ENCODE measurements at places on chromosomes 1 and 21.

- no peak for DNase-seq
- H3K27me3 ChIP-seq: no peaks in the 10 kb centered on the region
- no peaks in the 10 kb centered on the region for H3K36me3 ChIP-seq
- H3K4me3 ChIP-seq: no peak overlapping the region
- H3K27ac ChIP-seq: no peak overlapping the region
Observed at GRCh38 chr1:243738020-243738419, 112.0 kb downstream of the AKT3 start.

GRCh38 chr1:247561711-247562110 is 12.8 kb downstream of the GCSAML start:
- no peak overlapping the region for H3K27ac ChIP-seq
- H3K4me3 ChIP-seq: no peak overlapping the region
- no peak for DNase-seq

GRCh38 chr1:173410133-173410793 is 66.9 kb upstream of the PRDX6 start:
- peaks cover 3% of the 10 kb centered on the region for H3K36me3 ChIP-seq
- no peak overlapping the region for H3K4me3 ChIP-seq
- peaks cover 25% of the 10 kb centered on the region for H3K4me1 ChIP-seq
- H3K27ac ChIP-seq: no peak overlapping the region

GRCh38 chr1:34075576-34075975 is 89.5 kb downstream of the CSMD2 start:
- H3K27ac ChIP-seq: no peak overlapping the region
- no peak overlapping the region for H3K4me3 ChIP-seq
- no peaks in the 10 kb centered on the region for H3K4me1 ChIP-seq
- H3K36me3 ChIP-seq: no peaks in the 10 kb centered on the region
- no peak for DNase-seq
- no peaks in the 10 kb centered on the region for H3K27me3 ChIP-seq

- H3K27me3 ChIP-seq: no peaks in the 10 kb centered on the region
- H3K27ac ChIP-seq: no peak overlapping the region
- H3K4me1 ChIP-seq: peaks cover 60% of the 10 kb centered on the region
- DNase-seq: no peak
- H3K4me3 ChIP-seq: no peak overlapping the region
Observed at GRCh38 chr1:84159533-84160240, 15.6 kb downstream of the PRKACB start.

GRCh38 chr1:4110888-4111287 is 210.8 kb upstream of the C1orf174 start:
- peak; percentile 3 for DNase-seq
- H3K36me3 ChIP-seq: no peaks in the 10 kb centered on the region
- H3K27ac ChIP-seq: no peak overlapping the region
- no peak overlapping the region for H3K4me3 ChIP-seq

GRCh38 chr1:24486331-24487065 is 16.1 kb upstream of the RCAN3 start:
- peak; percentile 77 for DNase-seq
- peaks cover 31% of the 10 kb centered on the region for H3K36me3 ChIP-seq
- no peaks in the 10 kb centered on the region for H3K27me3 ChIP-seq
- peaks cover 87% of the 10 kb centered on the region for H3K4me1 ChIP-seq
- peak overlapping the region; percentile 65 for H3K4me3 ChIP-seq

GRCh38 chr1:225817611-225818061 is 7.7 kb downstream of the EPHX1 start:
- DNase-seq: no peak
- H3K27me3 ChIP-seq: peaks cover 14% of the 10 kb centered on the region
- H3K4me3 ChIP-seq: no peak overlapping the region
- H3K27ac ChIP-seq: no peak overlapping the region
- H3K36me3 ChIP-seq: no peaks in the 10 kb centered on the region
- peaks cover 8% of the 10 kb centered on the region for H3K4me1 ChIP-seq

- peak overlapping the region; percentile 4 for H3K27ac ChIP-seq
- H3K4me1 ChIP-seq: peaks cover 6% of the 10 kb centered on the region
- H3K4me3 ChIP-seq: no peak overlapping the region
- no peak for DNase-seq
Observed at GRCh38 chr1:180933141-180933540, 20.4 kb downstream of the KIAA1614 start.

DNA sequence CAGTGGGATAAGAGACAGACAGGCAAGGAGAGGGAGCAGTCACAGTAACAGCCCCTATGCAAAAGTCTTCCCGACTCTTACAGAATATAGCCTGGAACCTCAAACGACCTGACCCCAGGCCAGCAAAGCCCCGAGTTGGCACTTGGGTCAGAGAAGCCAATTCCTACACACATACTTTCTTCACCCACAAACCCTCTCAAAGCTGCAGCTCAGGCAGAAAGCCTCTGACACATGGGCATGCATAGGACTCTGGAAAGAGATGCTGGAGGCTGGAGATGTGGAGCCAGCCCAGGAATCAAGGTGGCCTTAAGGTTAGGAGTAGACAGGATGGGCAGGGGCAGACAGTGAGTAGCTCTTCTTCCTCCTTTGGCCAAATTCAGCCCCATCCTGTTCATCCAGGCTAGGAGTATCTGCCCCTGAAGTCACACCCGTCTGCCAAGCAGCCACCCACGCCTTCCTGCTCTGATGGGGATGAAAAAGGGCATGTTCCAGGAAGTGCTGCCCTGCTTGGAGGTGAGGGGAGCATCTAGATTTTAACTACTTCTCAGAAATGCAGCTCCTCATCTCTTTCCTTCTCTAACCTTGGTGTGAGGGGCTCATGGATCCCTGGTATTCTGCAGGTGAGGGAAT is 7.8 kb downstream of the SLC41A1 start:
- peaks cover 5% of the 10 kb centered on the region for H3K36me3 ChIP-seq
- H3K4me1 ChIP-seq: peaks cover 39% of the 10 kb centered on the region
- no peak overlapping the region for H3K4me3 ChIP-seq
- H3K27ac ChIP-seq: no peak overlapping the region
- DNase-seq: peak; percentile 41

DNA sequence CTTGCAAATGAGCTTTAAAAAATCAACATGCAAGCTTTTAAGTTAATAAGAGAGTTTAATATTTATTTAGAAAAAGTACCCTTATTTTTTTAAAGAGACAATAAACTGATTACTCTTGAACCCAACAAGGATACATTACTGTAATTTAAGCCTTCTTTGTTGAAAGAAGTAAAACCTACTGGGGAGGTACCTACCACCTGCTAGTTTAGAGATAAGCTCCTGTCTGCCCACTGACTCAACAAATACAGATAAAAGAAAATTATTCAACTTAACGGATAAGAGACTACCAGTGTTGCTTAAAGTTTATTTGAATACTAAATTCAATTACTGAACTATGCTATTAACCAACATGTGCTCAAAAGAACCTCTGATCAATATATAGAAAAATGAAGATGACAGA is 23.1 kb downstream of the USP24 start:
- H3K4me3 ChIP-seq: no peak overlapping the region
- DNase-seq: no peak
- H3K27ac ChIP-seq: no peak overlapping the region
- H3K36me3 ChIP-seq: peaks cover 27% of the 10 kb centered on the region
- H3K4me1 ChIP-seq: peaks cover 35% of the 10 kb centered on the region
- H3K27me3 ChIP-seq: no peaks in the 10 kb centered on the region

- H3K27me3 ChIP-seq: peaks cover 5% of the 10 kb centered on the region
- H3K4me3 ChIP-seq: no peak overlapping the region
- no peak for DNase-seq
- peaks cover 29% of the 10 kb centered on the region for H3K4me1 ChIP-seq
Observed at GRCh38 chr1:221806984-221807383, 65.1 kb upstream of the DUSP10 start.

DNA sequence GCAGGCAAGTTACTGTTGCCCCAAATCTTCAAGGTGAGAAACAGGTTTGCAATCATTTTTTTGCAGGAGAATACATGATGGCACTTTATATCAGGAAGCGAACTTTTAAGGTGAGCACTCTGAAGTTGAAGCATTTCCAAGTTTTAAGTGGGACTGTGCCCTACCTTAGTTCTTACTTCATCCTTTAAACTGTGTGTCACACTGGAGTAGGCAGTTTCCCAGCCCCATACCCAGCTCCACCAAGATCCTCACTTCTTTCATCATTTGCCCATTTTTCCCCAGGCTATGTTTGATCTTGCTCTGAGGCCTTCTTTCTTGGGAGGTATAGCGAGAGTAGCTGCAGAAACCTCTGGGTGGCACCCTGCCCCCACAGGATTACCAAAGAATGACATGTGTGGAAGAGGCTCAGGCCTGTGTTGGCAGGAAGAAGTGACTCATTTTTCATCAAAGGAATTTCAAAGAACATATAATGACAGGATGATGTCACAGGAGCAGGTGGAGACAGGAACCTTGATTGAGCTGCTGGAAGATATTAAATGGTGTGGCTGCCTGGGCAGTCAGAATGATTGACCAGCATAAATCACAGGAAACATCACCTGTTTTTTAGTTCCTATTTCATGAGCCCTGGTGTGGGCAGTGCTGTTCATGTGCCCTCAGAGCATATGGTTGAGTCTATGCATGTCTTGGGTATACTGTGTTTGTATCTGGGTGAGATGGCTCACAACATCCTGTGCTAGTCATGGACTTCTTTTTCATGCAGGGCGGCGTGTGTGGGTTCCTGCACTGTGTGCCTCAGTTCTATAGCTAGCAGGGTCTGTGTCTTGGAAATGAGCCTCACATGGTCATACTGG is 20.8 kb upstream of the MACF1 start:
- H3K4me1 ChIP-seq: peaks cover 49% of the 10 kb centered on the region
- peak; percentile 91 for DNase-seq
- H3K27me3 ChIP-seq: no peaks in the 10 kb centered on the region
- H3K36me3 ChIP-seq: no peaks in the 10 kb centered on the region

GRCh38 chr1:10020086-10020485 is 12.7 kb upstream of the UBE4B start:
- DNase-seq: no peak
- peaks cover 23% of the 10 kb centered on the region for H3K27me3 ChIP-seq
- peaks cover 5% of the 10 kb centered on the region for H3K4me1 ChIP-seq
- no peaks in the 10 kb centered on the region for H3K36me3 ChIP-seq

DNA sequence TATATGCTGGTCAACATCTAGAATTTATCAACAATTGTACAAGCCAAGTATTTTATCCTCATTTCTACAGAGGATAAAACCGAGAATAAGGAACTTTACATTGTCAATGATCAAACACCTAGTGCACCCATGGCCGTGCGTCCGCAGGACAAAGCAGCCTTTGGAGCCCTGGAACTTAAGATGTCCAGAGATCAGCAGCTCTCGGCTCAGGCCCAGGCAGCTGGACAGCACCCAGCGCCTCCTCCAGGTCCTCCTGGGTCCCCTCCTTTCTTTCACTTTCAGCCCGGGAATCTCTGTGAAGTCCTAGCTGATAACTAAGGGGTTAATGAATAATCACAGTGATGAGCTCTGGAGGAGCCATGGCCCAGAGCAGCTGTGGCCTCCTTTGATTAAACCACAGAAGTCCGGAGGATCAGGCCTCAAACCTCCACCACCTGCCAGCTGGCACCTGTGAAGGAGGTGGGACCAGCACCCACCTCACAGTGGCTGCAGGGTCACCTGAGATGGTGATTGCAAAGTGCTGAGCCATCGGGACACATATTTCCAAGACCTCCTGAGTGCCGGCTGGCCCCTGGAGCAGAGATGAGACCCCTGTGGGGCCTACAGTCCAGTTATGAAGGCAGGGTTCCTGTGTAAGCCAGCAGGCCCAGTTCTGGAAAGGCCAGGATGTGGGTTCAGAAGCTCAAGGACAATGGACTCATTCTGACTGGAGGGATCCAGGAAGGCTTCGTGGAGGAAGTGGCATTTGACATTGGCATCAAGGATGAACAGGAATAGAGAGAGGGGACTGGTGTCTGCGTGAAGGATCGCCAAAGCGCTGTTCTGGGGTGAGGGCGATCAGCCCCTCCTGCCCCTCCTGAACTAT is 11.6 kb upstream of the SAMD11 start:
- H3K27ac ChIP-seq: no peak overlapping the region
- H3K4me3 ChIP-seq: no peak overlapping the region
- H3K36me3 ChIP-seq: no peaks in the 10 kb centered on the region
- peaks cover 5% of the 10 kb centered on the region for H3K4me1 ChIP-seq
- peaks cover 81% of the 10 kb centered on the region for H3K27me3 ChIP-seq
- DNase-seq: peak; percentile 13

GRCh38 chr1:183210681-183211080 is 24.6 kb downstream of the LAMC2 start:
- no peaks in the 10 kb centered on the region for H3K4me1 ChIP-seq
- DNase-seq: no peak
- no peak overlapping the region for H3K4me3 ChIP-seq
- no peak overlapping the region for H3K27ac ChIP-seq
- peaks cover 30% of the 10 kb centered on the region for H3K27me3 ChIP-seq

- H3K4me3 ChIP-seq: no peak overlapping the region
- no peak for DNase-seq
- H3K27me3 ChIP-seq: peaks cover 11% of the 10 kb centered on the region
- no peaks in the 10 kb centered on the region for H3K36me3 ChIP-seq
Observed at GRCh38 chr21:35850542-35851103, 209.7 kb downstream of the SETD4 start.

DNA sequence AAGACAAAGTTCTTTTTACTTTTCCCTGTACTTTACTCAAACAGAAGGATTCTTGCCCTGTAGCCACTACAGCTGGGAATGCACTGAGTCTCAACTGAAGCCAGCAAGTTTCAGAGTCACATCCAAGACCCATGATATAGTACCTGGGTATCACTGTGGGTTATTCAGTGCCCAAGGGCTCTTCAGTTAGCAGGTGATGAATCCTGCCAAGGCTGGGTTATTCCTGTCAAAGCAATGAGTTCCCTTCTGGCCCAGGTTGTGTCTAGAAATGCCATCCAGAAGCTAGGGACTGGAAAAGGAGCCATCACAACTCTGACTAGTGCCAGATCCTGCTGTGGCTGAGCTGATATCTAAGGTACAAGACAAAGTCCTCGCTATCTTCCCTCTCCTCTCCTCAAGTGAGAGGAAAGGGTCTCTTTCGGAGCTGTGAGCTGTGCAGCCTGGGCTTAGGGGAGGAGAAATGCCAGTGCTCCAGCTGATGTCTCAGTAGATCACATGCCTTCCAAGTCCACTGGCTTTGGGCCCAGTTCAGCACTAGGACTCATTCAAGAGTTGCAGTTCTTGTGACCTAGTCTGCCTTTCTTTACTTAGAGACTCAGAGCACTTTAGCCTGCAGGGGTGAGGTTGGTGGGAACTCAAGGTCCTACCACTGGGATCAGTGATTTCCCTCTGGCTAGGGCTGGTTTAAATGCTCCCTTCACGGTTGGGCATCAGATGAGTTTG is 369.4 kb downstream of the TBX15 start:
- no peaks in the 10 kb centered on the region for H3K27me3 ChIP-seq
- H3K36me3 ChIP-seq: no peaks in the 10 kb centered on the region
- DNase-seq: no peak
- no peak overlapping the region for H3K27ac ChIP-seq
- H3K4me1 ChIP-seq: no peaks in the 10 kb centered on the region

- peaks cover 15% of the 10 kb centered on the region for H3K4me1 ChIP-seq
- H3K27ac ChIP-seq: no peak overlapping the region
- H3K27me3 ChIP-seq: peaks cover 42% of the 10 kb centered on the region
- H3K4me3 ChIP-seq: no peak overlapping the region
Observed at GRCh38 chr1:171254859-171255258, 6.6 kb downstream of the FMO1 start.

GRCh38 chr1:215704089-215704860 is 137.2 kb downstream of the KCTD3 start:
- H3K4me3 ChIP-seq: no peak overlapping the region
- no peaks in the 10 kb centered on the region for H3K36me3 ChIP-seq
- no peaks in the 10 kb centered on the region for H3K4me1 ChIP-seq
- no peaks in the 10 kb centered on the region for H3K27me3 ChIP-seq
- no peak for DNase-seq

GRCh38 chr21:41932191-41932575 is 21.6 kb downstream of the C2CD2 start:
- peaks cover 32% of the 10 kb centered on the region for H3K4me1 ChIP-seq
- no peak for DNase-seq
- no peak overlapping the region for H3K4me3 ChIP-seq
- peaks cover 2% of the 10 kb centered on the region for H3K36me3 ChIP-seq

All from activated naive CD4-positive, alpha-beta T cell treated with anti-CD3 and anti-CD28 coated beads, Interleukin-2, amount 10 ng/mL, durations not matched to agents 7 days and 5 days (primary cell).